COLO829 (cell line): ENCODE measurements at places on chromosomes 13 and 19.

GRCh38 chr13:29901710-29902631, 51.6 kb upstream of the UBL3 start:
- peak; percentile 67 for DNase-seq

- peak; percentile 53 for DNase-seq
Measured at GRCh38 chr19:40055832-40056504, at the start of gene ZNF780B. Gene ZNF780B (minus strand): TSS chr19:40056231. CDS start chr19:40050332, 5,899 bp downstream.

DNA sequence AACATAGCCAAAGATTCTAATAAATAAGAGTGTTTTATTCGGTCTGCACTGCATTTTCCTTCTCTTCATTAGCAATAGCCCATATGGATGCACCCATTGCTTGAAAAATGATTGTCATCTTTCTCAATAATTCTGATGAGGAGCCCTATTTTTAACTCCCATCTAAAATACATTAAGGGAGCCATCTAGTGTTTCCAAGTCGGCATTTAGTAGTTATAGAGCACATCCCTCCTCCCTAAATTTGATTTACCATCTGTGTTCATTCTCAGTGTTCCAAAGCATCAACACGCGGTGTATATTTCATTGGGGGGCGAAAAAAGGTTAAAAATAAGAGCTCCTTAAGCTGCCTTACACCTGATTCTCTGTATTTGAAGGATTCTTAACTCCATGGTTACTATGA, 119.2 kb upstream of the IPO5 start:
- DNase-seq, result no peak

DNA sequence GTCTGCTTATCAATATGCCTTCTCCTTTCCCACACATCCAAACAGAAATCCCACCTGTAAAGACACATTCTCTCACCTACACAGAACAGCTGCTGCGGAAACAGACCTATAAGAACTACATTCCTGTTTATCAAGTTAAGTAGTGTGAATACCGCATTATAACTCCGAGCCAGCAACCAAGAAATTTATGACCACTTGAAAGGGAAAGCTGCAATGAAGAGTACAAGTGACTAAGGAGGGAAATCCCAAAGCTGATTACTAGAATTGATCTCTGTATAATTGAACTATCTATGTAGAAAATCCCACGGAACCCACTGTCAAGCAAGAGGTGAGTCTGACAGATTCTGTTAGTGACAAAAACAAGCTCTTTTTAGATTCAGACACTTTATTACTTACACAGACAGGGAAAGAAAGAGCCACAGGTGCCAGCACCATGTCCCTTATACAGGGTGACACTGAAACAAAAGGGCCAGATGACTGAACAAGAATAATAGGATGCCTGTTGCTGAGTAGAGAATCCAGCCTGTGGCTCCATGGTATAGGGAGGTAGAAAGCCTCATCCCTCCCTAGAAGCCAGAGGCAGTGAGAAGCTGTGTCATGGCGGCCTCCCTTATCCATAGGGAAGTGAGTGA, 1.6 kb upstream of the IGFL4 start:
- DNase-seq, result no peak

- no peak for DNase-seq
Measured at GRCh38 chr13:114136576-114136975, 4.2 kb upstream of the RASA3 start.

DNA sequence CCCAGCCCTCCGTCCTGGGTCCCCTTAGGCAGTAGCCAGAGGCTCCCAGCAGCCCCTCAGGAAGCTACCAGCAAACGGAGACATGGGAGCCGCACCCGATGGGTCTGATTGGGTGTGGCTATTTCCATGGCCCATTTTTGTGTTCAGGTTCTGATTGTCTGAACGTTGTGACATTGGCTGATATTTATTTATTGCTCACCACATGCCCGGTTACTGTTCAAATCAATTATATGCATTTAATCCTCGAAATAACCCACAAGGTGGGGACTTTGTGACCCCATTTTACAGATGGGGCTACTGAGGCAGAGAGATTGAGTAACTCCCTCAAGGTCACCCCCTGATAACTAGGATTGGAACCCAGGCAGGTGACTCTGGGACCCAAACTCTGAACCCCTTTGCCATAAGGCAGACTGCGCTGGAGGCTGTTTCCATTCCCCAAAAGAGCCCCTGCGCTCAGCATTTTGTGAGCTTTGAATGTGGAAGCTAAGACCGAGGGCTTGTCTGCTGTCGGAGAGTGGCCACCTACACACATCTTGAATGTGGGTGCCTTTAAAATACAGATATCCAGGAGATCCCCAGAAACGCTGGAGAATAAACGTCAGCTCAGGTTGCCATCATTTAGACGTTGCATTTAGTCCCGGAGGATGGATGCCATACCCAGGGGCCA, 13.6 kb upstream of the MCF2L start:
- DNase-seq, result no peak

- DNase-seq, result no peak
Measured at GRCh38 chr13:45926741-45927140, 75.2 kb upstream of the SIAH3 start.

DNA sequence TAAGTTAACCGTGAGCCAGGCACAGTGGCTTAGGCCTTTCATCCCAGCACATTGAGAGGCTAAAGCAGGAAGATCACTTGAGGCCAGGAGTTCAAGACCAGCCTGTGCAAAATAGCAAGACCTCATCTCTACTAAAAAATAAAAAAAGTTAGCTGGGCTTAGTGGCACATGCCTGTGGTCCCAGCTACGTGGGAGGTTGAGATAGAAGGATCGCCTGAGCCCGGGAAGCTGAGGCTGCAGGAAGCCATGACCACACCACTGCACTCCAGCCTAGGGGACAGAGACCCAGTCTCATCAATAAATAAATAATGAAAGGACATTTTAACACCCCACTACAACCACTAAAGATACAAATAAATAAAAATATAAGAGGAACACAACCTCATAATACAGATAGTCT, 21.6 kb downstream of the LSM14A start:
- DNase-seq, result no peak

DNA sequence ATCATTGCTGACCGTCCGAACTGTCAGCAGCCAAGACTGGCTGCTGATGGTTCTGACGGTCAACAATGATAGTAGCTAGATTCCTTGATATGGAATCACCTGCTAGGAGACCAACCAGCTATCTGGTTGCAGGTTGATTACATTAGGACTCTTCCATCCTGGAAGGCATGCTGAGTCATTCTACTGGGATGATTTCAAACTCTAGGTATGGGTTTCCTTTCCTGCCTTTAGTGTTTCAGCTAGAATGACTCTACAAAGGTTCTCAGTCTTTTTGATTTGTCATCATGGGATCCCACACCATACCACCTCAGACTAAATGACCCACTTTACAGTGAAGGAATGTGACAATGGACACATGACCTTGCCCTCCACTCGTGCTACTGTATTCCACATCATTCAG, 138.1 kb upstream of the KL start:
- DNase-seq, result no peak

- DNase-seq, result no peak
Measured at GRCh38 chr19:42191330-42191729, 26.1 kb downstream of the DEDD2 start.

- DNase-seq, result no peak
Measured at GRCh38 chr19:56639217-56639616, 3.7 kb upstream of the SMIM17 start.

DNA sequence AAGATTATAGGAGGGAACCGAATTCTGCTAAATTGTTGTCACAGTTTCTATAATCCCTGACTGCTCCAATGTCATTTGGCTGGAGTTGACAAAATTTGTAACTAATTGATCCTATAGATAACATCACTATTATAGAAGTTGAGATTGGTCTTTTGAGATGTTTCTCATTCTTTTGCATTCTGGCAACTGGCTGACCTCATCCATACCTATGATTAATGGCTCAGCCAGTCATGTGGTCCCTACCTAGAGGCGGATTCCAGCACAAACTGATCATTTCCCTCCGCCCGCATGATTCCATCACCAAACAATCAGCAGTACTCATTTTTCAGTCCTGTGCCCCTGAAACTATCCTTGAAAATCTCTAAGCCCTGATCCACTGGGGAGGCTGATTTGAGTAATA, 4.2 kb downstream of the PSG2 start:
- no peak for DNase-seq

- no peak for DNase-seq
Measured at GRCh38 chr13:45472171-45472705, 7.5 kb downstream of the COG3 start.

- peak; percentile 25 for DNase-seq
Measured at GRCh38 chr13:74771964-74772363, 637.8 kb upstream of the KLF12 start.

GRCh38 chr19:3603121-3603811, 3.4 kb downstream of the TBXA2R start:
- no peak for DNase-seq

DNA sequence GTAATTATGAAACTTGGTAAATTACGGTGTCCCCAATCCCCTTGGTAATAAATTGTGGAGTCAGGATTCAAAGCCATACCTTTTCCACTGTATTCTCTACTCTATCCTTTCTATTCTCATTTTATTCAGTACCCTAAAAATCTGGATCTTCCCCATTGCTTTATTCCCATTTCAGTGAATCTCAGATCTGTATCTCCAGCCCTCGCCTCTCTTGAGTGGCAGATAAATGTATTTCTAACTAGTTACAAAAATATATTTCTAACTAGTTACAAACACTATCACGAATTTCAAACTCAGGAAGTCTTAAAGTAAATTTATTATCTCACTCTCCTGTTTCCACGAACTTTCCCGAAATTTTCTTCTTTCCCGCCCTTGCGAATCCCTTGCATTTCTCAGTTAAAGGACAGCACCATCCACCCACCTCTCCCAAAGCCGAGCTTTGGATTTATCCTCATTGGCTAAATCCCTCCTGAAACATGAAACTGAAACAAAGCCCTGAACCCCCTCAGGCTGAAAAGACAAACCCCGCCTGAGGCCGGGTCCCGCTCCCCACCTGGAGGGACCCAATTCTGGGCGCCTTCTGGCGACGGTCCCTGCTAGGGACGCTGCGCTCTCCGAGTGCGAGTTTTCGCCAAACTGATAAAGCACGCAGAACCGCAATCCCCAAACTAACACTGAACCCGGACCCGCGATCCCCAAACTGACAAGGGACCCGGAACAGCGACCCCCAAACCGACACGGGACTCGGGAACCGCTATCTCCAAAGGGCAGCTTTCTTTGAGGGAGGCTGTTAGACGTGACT, 164.3 kb upstream of the PABPC3 start:
- DNase-seq, result no peak

GRCh38 chr19:55339889-55340783, 460 bp downstream of the KMT5C start:
- no peak for DNase-seq

- no peak for DNase-seq
Measured at GRCh38 chr13:64052521-64052920, 2636.9 kb upstream of the PCDH20 start.

DNA sequence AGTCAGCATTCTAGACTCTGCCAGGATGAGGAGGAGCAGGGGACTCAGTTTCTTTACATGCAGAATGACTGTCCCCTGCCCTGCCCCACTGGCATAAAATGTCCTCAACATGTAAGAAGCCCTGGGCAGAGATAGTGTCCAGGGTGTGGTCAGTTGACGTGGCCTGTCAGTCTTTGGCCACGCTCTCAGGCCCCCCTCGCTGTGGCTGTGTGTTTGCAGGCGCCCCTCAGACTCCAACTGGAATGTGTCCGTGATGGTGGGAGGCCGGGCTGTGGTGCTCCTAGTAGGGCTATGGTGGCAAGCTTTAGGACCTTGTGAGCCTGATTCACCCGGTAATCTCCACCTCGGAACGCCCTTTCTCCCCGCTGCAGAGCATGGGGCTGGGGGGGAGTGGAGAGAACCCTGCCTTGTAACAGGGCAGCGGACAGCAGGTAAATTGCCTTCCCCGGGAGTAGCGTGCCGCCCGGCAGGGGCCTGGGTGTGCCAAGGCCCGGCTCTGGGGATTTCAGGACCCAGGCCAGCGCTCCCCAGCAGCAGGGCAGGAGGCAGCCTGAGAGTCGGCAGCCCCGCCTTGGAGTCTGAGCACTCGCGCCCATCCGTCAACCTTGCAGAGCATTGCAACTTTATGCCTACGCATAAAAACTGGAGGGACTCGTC, 62.3 kb downstream of the CHST8 start:
- peak; percentile 31 for DNase-seq

GRCh38 chr13:44879452-44880058, 109.7 kb downstream of the NUFIP1 start:
- peak; percentile 36 for DNase-seq

GRCh38 chr13:75271846-75272245, 210.1 kb downstream of the TBC1D4 start:
- DNase-seq, result no peak

GRCh38 chr13:20177049-20177831, 15.5 kb downstream of the GJB2 start:
- DNase-seq, result no peak

GRCh38 chr19:14149509-14149994, 13.2 kb upstream of the ASF1B start:
- DNase-seq, result no peak

GRCh38 chr13:66745307-66745706, 484.8 kb downstream of the PCDH9 start:
- no peak for DNase-seq

DNA sequence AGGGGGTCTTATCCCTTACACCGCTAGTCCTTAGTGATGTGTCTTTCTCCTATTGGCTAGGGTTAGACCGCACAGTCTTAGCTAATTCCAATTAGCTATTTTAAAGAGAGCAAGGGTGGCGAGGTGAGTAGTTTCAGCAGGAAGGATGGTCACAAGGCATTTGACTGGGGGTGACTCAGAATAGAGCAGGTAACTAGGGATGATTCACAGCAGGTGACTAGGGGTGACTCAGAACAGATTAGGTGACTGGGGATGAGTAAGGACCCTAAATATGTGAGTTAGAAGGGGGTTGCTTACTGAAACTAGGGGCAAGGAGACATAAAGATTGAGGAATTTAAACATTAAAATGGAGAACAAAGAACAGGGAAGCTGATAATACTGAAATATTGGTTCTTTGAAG, 64.3 kb downstream of the ZNF66 start:
- DNase-seq, result no peak

GRCh38 chr13:28476919-28477708, 17.8 kb downstream of the FLT1 start:
- no peak for DNase-seq

- no peak for DNase-seq
Measured at GRCh38 chr13:44833139-44833538, 156.1 kb downstream of the NUFIP1 start.

DNA sequence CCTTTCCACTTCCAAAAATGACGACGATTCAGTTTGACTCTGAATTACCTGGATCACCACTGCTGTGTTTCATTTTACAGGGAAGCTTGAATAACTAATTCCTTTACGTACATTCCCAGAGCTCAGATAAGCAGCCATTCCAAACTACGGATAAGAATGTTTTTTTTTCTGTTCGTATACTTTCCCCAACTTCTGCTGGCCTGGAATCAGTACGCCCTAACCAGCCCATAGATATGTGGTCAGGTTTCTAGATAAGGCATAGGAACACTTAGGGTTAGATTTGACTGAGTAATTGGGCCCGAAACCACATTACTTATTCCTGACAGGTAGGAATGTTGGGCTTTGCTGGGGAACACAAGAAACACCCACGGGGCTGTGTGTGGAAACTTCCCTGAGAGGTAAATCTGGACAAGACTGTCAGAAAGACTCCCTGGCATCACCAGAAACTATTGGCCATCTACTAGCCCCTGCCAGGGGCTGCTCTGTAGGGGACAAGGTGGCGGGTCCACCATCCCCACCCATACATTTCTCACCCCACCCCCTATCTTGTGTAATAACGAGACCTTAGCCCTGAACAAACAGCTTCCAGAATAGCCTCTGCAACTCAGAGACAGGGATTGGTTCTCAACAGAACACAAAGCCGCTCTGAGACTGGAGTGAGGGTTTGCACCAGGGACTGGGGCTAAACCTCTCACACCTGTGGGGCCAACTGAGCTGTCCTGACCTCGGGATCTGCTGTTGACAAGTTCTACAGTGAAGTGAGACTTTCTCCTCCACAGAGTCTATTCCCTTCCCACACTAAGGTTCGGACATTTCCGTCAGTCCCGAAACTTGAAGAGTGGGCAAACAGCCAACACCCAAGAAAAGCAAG, 15.6 kb downstream of the RHPN2 start:
- DNase-seq, result no peak
